Muscle of back (tissue), 13 donors: ENCODE measurements at places on chromosomes 1 and 21.

- peak; percentile 47 for DNase-seq
Observed at GRCh38 chr1:54973205-54973921, 7.1 kb upstream of the TMEM61 start.

- DNase-seq: no peak
Observed at GRCh38 chr1:210570116-210570515, 241.4 kb downstream of the HHAT start.

GRCh38 chr1:39795651-39796050 lies 7.0 kb upstream of the BMP8B start:
- DNase-seq: no peak

- no peak for DNase-seq
Observed at GRCh38 chr21:34154878-34155277, 81.5 kb downstream of the MRPS6 start.

- no peak for DNase-seq
Observed at GRCh38 chr1:154270833-154271232, 1.6 kb upstream of the HAX1 start.

- no peak for DNase-seq
Observed at GRCh38 chr1:228983661-228984060, 248.4 kb downstream of the RHOU start.

DNA sequence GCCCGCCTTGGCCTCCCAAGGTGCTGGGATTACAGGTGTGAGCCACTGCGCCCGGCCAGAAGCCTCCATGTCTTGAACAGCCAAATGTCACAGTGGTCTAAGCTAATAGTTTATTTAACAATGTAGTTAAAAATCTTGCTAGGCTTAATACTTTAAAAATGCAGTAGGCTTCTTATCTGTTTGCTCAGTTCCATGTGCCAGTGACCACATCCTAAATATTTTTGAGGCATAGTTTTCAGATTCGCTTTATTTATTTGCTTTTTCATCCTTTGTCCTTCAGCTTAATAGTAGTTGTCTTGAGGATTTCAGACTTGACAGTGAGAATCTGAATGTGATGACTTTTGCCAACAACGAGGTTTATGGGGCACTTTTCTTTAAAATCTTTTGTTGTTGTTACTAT lies 59.9 kb upstream of the PRRX1 start:
- DNase-seq: no peak

DNA sequence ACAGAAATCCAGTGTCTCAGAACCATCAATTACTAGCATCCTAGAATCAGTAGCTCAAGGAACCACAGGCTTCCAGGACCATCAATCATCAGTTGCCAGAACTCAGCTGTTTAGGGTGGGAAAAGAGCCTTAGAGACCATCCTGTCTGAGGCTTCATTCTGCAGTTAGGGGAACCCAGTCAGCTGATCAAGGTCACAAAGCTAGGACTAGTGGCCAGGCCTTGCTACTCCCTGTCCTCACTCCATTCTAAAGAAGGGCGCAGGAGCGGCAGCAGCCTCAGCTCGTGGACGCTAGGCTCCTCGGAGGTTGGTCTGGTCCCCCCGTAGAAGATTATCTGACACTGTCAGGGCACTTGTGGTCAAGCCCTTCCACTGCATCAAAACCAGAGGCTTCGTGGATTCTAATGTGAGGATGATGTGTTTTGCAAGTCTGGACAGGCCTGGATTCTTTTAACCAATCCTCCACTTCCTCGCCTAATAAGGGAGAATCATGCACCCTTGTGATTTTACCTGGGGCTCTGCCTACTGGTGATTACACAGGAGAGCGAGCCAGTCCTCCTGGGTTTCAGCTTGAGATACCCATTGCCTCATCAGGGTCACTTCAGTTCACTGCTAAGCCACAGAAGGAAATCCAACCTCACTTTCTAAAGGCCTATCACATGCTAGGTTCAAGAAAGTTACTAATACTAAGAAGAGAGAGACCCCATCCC lies 41.7 kb upstream of the IFFO2 start:
- no peak for DNase-seq

DNA sequence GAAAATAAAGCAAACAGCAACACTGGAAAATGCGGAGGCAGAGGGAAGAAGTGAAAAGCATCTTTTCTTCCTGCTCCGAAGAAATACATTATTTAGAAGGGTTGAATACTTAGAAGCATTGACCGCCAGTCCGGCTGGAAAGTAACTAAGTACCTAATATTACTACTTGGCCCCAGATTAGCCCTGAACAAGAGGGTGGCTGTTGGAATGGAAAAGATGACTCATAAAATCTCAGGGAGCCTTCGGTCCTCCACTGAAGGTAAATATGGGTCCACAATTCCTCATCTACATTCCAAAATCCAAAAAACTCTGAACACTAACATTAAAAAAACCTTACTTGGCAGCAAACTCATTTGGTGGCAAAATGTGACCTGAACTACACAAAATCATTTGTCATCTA lies 40.1 kb downstream of the BCAR3 start:
- DNase-seq: no peak

- DNase-seq: peak; percentile 13
Observed at GRCh38 chr21:39564200-39564599, 48.5 kb upstream of the B3GALT5 start.

GRCh38 chr1:229768232-229768631 lies 142.2 kb downstream of the URB2 start:
- no peak for DNase-seq

GRCh38 chr1:15104768-15105167 lies 48.8 kb upstream of the TMEM51 start:
- no peak for DNase-seq

- no peak for DNase-seq
Observed at GRCh38 chr1:156251527-156251926, 3.7 kb upstream of the PAQR6 start.

- DNase-seq: no peak
Observed at GRCh38 chr1:225509376-225509707, 81.5 kb upstream of the LBR start.

DNA sequence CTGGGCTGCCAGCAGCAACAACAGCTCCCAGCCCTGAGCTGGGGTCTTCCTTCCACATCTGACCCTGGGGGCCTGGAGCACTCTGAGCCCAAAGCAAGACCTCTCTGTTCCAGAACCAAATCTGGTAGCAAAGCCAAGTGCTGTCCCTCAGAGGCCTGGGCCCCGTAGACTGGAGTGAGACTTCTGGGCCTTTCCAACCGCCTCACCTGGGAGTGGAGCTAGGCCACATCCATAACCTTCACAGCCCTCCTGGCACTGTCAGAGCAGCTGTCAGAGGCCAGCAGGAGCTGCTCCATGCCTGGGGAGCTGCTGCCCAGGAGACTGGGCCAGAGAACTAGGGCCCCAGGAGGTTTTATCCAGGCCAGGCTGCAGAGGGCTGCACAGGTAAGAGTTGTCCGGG lies 15.4 kb upstream of the SLC5A9 start:
- no peak for DNase-seq

GRCh38 chr1:6831366-6831765 lies 46.1 kb downstream of the CAMTA1 start:
- no peak for DNase-seq

DNA sequence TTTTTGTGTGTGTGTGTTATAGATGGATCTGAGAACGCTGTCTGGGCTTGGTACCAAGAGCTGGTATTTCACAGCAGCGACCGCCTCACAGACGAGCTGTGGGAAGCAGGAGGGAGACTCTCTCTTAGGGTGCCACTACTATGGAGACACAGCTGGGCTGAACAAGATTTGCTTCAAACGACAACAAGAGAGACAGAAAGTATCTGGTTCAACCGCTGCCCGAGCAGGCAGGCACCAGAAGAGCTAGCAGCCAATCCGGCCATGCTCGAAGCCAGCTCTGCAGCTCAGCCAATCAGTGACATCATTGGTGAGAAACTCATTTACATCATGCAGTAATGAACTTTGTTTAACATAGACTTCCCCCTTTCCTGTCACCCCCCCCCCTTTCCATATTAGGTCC lies 341.3 kb downstream of the USP25 start:
- peak; percentile 61 for DNase-seq

DNA sequence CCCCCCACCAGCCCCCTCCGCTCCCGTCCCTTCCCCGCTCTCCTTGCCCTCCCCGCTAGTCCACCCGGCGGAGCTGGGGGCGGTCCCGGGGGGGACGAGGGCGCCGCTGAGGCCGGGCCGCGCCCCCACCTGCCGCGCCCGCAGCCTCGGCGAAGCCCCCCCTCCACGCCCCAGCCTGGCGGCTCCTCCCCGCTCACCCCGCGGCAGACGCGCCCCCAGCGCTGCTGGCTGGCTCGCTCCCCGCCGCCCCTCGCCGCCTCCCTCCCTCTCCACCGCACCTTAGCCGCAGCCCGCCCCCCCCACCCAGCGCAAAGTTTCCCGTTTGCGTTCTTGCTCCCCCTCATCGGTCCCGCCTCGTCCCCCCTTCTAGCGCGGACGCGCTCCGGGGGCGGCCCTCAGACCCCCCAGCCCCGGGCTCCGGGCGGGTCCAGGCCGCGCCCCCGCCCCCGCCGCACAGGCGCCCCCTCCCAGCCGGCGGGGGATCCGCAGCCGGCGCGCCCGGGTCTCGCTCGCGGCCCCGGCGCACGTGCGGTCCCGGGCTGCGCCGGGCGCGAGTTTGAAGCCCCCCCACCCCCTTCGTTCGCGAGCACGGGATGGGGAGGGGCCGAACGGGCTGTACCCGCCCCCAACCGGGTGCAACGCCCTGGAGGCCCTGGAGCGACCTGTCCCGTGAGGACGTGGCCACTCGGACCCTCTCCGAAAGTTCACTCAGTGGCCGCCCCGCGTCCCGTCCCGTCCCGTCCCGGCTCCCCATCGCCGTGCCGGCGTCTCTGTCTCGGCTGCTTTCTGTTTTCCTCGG lies 623 bp downstream of the PTPRF start:
- DNase-seq: peak; percentile 68

GRCh38 chr21:39483917-39484316 lies 32.1 kb downstream of the SH3BGR start:
- DNase-seq: peak; percentile 37

GRCh38 chr1:234235434-234235881 lies 137.8 kb upstream of the COA6 start:
- peak; percentile 63 for DNase-seq

DNA sequence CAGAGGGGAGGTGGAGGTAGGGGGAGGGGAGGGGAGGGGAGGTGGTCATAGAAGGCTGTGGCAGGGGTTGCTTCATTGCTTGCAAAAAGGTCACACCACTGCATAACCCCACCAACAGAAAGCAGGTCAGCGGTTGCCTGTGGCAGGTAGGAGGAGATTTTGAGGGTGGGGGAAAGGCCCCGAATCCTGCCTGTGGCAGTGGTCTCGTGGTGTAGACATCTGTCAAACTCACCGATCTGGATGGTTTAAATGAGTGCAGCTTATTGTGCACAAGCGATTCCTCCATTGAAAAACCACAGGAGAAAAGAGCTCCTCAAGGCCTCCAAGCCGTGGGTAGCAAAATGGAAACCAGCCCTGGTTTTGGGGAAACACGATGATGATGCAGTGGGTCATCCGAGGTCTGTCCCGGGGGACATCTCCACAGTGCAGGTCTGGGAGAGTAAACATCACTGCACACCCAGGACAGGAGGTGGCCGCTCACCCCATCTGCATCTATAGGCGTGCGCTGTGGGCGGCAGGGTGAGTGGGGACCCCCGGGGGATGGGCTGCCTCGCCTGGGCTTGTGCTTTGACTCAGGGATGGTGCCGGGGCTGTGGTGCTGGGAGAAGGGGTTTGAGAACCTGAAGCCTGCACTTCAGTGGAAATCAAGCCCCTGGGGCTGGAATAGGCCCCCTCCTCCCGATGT lies 112.3 kb downstream of the CRYAA start:
- no peak for DNase-seq

- DNase-seq: no peak
Observed at GRCh38 chr1:24567792-24568388, 12.0 kb downstream of the NCMAP start.

GRCh38 chr1:228013935-228014930 lies 7.4 kb downstream of the WNT3A start:
- no peak for DNase-seq

DNA sequence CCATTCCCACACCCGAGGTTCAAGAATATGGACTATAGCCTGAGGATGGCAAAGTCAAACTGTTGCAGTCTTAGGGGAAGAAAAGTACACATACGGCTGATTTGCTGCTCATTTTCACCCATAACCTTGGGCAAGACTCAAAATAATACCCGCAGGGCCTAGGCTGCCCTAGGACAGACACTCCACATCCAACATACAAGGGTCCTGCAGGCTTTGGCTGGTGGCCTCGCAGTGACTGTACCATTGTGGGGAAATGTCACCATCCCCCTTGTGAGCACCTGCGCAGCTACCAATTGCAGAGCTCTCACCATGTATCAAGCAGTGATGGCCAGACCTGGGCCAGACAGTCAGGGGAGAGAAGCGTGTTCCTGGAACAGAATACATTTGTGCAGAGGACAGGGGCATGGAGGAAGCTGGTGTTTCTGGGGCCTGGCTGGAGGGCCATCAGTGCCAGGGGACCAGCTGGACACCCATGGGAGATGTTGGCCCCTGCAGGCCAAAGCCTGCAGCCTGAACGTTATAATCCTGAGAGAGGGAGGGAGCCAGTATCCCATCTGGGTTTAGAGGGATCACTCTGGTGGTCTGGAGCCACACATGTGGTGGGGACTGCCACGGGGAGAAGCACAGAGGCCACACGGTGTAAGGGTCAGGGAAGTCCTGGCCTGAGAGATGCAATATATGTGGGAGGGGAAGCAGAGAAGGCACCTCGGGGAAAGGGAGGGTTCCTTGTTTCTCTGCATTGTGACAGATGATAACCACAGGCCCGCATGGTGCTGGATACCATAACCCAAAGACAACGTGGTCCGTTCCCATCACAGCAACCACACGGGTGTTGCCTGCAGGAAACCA lies 101.2 kb downstream of the GLIS1 start:
- no peak for DNase-seq

- DNase-seq: peak; percentile 83
Observed at GRCh38 chr1:63322114-63322943, at the start of gene FOXD3. Gene FOXD3, plus strand, starts transcription at chr1:63322567. Its CDS starts 492 bp downstream, at chr1:63323059.

DNA sequence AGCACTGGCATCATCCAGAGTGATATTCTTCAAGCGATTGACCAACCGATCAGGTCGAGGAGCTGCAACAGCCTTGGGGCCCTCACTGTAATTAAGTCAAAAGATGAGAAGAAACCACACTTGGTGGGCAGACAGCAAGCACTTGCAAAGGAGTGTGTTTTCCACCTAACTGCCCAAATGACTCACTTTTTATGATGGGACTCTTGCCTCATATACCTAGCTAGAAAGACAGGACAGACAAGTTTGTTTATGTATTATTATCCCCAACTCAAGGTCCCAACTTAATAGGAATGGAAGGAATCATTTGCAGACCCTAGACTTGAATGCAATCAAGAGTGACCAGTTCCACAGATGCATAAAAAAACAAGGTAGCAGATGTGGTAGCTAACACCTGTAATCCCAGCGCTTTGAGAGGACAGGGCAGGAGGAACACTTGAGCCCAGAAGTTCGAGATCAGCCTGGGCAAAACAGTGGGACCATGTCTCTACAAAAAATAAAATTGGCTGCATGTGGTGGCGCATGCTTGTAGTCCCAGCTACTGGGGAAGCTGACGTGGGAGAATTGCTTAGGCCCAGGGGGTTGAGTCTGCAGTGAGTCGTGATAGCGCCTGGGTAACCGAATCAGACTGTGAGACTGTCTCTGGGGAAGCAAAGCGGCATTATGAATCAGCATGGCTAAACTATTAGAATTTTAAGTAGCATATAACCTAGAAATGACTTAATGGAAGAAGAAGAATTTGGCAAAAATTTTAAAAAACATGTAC lies 2.3 kb upstream of the NRAS start:
- DNase-seq: no peak

GRCh38 chr1:189656628-189657530 lies 820.8 kb downstream of the BRINP3 start:
- DNase-seq: peak; percentile 5
